AML-193 (cell line): ENCODE measurements at places on chromosomes 3 and 15.

- no peak for DNase-seq
These were observed 11.6 kb upstream of the CILP start for GRCh38 chr15:65222891-65223290.

GRCh38 chr15:35427091-35427490 lies 118.9 kb downstream of the DPH6 start:
- DNase-seq, result no peak

DNA sequence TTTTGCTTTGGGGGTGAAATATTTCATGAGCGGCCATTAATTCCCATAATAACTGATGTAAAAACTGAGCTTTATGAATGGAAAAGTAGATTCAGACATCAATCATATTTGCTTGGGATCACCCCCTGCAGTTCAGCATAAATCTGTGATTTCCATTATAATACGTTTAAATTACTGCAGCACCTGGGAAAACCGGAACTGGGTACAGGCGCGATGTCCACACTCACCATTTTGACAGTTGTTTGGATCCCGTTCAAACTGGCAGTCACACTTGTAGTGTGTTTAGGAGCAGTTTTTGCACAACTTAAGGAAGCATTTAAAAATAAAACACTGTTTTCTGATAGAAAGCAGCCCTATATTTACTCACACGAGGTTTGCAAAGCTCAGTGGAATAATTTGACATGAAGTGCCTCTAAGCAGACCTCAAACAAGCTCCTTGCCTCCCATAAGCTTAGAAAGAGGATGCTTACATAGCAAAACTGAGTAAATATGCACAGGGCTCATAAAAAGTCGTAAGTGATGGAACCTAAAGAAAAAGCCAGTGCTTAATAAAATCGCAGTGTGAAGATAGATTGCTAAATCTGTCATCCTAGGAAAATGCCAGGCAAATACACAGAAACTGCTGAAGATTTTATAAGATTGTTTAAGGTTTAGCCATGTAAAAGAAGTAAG lies 377.6 kb downstream of the PTPRG start:
- no peak for DNase-seq

DNA sequence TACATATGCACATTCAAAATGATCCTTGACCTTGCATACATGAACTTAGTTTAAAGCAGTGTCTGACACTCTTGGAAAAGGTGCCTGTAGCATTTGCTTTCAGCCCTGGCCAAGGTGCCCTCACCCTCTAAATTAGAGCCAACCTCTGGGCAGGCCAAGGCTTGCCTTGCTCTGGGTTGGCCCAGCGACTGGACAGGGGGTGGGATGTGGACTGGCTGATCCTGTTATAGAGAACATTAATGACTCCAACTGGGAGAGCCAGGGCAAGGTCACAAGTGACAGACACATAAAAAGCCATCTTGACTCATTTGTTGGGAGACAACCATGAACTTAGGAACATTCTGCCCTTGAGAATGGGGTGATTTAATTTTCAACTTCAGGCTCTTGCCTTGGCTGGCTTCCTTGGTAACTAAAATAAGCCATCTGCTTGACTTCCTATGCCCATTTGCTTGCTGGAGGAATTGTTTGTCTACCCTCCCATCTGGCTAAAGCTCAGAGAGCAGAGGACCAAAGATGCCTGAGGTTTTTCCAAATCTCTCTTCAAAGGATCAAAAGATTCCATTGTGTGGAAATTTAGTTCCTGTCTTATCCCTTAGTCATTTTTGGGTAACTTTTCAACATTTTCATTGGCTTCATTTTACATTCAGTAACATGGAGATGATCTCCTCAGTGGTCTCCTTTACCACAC lies 403.7 kb downstream of the SOX2 start:
- DNase-seq, result no peak

- DNase-seq, result no peak
These were observed 194.0 kb downstream of the SSR3 start for GRCh38 chr3:156360963-156361362.

- DNase-seq, result no peak
These were observed 256.0 kb upstream of the CBLB start for GRCh38 chr3:106124818-106125217.

GRCh38 chr3:127547761-127548605 lies 42.5 kb downstream of the TPRA1 start:
- peak; percentile 77 for DNase-seq
